Left lung (tissue), 14 donors: ENCODE measurements at places on chromosomes 3 and 15. TPM values are rescaled to one million over a fixed set of nuclear protein-coding genes. Genes with fewer than 3 reads are reported as not detected.

Gene CFAP92
- 2.1 TPM for total RNA-seq

Gene ACKR4
- 6.9 TPM for total RNA-seq

Gene DNAH12
- 4.9 TPM for total RNA-seq

Gene DPPA2
- total RNA-seq: not detected

Gene RASGRP1
- 19.2 TPM for total RNA-seq

Gene GOLGA6D
- total RNA-seq: not detected

Gene MYZAP
- total RNA-seq: 17.1 TPM

Gene RBSN
- 24.9 TPM for total RNA-seq

Gene KIF15
- 3.9 TPM for total RNA-seq

Gene LRRFIP2
- total RNA-seq: 60.3 TPM

Gene MUC20
- total RNA-seq: 7.7 TPM

Gene CCDC13
- 0.90 TPM for total RNA-seq

Gene STRIT1
- not detected for total RNA-seq

Gene LRRC15
- total RNA-seq: 0.42 TPM

Gene CGNL1
- total RNA-seq: 31.2 TPM

GRCh38 chr3:47318916-47319315 is 36.2 kb downstream of the KLHL18 start:
- H3K36me3 ChIP-seq: peaks cover 45% of the 10 kb centered on the region
- no peak overlapping the region for H3K27ac ChIP-seq
- no peaks in the 10 kb centered on the region for H3K4me1 ChIP-seq
- peak; percentile 13 for DNase-seq
- H3K27me3 ChIP-seq: no peaks in the 10 kb centered on the region

GRCh38 chr3:107068980-107069379 is 308.3 kb upstream of the CCDC54 start:
- no peaks in the 10 kb centered on the region for H3K36me3 ChIP-seq
- no peak for DNase-seq
- no peak overlapping the region for H3K27ac ChIP-seq
- H3K4me3 ChIP-seq: no peak overlapping the region
- H3K4me1 ChIP-seq: no peaks in the 10 kb centered on the region

DNA sequence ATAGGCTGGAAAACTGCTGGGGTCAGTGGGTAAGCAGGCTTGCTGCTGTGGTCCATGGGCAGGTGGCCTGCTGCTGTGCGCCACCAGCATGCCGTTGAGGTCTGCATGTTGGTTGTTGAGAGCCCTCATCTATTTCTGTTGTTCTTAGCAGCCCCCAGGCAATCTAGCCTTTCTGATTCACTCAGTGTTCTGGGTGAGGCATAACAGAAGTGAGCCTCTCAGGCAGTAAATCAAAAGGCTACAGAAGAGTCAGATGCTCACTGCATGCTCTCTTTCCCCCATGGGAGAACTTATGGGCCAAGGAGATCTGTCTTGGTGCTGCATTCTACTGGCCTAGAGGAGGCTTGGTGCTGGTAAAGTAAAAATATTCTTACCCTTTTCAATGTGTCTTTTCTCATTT is 67.8 kb upstream of the ATP10A start:
- no peaks in the 10 kb centered on the region for H3K36me3 ChIP-seq
- DNase-seq: no peak
- no peaks in the 10 kb centered on the region for H3K27me3 ChIP-seq

GRCh38 chr3:12170207-12170606 is 11.5 kb upstream of the TIMP4 start:
- H3K27ac ChIP-seq: no peak overlapping the region
- peaks cover 18% of the 10 kb centered on the region for H3K4me1 ChIP-seq
- H3K27me3 ChIP-seq: no peaks in the 10 kb centered on the region
- no peak for DNase-seq

- H3K4me1 ChIP-seq: no peaks in the 10 kb centered on the region
- H3K4me3 ChIP-seq: no peak overlapping the region
- no peaks in the 10 kb centered on the region for H3K36me3 ChIP-seq
- no peak overlapping the region for H3K27ac ChIP-seq
Observed at GRCh38 chr15:55873024-55873720, 120.2 kb downstream of the NEDD4 start.

GRCh38 chr3:127849368-127849767 is 27.1 kb upstream of the MGLL start:
- DNase-seq: no peak
- no peak overlapping the region for H3K4me3 ChIP-seq
- H3K27me3 ChIP-seq: no peaks in the 10 kb centered on the region
- no peak overlapping the region for H3K27ac ChIP-seq
- no peaks in the 10 kb centered on the region for H3K36me3 ChIP-seq

DNA sequence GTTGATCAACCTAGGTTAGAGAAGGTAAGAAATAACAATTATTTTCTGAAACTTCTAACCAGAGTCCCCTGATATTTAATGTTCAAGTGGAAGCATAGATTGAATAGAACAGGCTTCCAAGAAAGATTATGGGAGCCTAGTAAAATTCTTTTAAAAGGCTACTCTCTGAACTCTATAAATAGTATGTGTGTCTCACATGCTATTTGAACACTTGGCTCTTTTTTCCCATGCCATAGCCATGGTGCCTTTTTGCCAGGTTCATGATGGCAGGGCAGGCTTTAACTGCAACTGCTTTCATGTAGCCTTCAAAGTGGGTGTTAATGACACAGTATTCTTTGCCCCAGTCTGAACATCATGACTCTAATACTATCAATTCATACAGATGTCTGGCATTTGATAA is 22.9 kb upstream of the STRIT1 start:
- H3K36me3 ChIP-seq: no peaks in the 10 kb centered on the region
- no peak overlapping the region for H3K4me3 ChIP-seq
- no peaks in the 10 kb centered on the region for H3K27me3 ChIP-seq
- no peaks in the 10 kb centered on the region for H3K4me1 ChIP-seq

DNA sequence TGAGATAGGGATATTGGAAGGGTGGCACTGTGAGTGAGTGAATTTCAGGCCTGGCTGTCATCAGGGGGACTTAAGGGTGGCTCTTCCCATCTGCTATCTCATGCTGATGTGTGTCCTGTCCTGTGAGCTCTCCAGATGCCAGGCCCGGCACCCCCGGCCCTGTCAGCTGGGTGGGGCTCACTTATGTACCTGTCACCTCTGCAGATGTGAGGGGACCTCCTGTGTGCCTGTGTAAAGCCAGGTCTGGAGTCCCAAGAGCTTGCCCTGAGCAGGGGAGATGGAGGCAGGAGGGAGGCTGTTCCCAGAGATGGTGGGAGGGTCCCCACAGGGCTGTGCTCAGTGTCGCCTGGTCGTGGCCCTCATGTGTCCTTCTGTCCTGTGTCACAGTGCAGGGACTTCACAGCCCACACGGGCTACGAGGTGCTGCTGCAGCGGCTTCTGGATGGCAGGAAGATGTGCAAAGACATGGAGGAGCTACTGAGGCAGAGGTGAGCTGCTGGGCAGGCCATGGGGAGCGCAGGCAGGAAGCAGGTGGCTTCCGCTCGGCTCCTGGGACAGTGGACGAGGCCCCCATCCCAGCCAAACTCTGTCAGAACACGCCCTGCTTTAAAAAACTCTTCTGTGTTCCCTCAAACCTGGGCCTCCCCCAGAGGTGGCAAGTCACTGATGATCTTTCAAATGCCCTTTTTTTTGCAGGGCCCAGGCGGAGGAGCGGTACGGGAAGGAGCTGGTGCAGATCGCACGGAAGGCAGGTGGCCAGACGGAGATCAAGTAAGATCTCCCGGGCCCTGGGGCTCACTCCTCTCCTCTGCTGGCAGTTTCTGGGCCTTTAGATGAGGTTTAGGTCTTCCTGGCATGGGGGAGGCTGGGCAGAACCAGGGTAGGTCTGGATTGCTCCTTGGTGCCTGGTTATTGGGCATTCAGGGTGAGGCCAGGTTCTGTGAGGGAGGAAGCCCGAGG is 23.1 kb downstream of the PSTPIP1 start:
- H3K27ac ChIP-seq: no peak overlapping the region
- peak; percentile 52 for DNase-seq
- no peak overlapping the region for H3K4me3 ChIP-seq
- H3K36me3 ChIP-seq: no peaks in the 10 kb centered on the region
- no peaks in the 10 kb centered on the region for H3K27me3 ChIP-seq
- peaks cover 90% of the 10 kb centered on the region for H3K4me1 ChIP-seq

- H3K27me3 ChIP-seq: no peaks in the 10 kb centered on the region
- H3K27ac ChIP-seq: no peak overlapping the region
- no peak overlapping the region for H3K4me3 ChIP-seq
- H3K36me3 ChIP-seq: no peaks in the 10 kb centered on the region
Observed at GRCh38 chr15:100762913-100763834, 116.5 kb upstream of the ALDH1A3 start.

- peaks cover 31% of the 10 kb centered on the region for H3K4me1 ChIP-seq
- no peak for DNase-seq
- no peak overlapping the region for H3K4me3 ChIP-seq
- H3K36me3 ChIP-seq: no peaks in the 10 kb centered on the region
Observed at GRCh38 chr3:52872245-52872644, 25.1 kb downstream of the STIMATE start.

GRCh38 chr15:48085591-48085930 is 35.2 kb upstream of the SLC24A5 start:
- no peak overlapping the region for H3K4me3 ChIP-seq
- H3K4me1 ChIP-seq: no peaks in the 10 kb centered on the region
- H3K27ac ChIP-seq: no peak overlapping the region
- DNase-seq: no peak

DNA sequence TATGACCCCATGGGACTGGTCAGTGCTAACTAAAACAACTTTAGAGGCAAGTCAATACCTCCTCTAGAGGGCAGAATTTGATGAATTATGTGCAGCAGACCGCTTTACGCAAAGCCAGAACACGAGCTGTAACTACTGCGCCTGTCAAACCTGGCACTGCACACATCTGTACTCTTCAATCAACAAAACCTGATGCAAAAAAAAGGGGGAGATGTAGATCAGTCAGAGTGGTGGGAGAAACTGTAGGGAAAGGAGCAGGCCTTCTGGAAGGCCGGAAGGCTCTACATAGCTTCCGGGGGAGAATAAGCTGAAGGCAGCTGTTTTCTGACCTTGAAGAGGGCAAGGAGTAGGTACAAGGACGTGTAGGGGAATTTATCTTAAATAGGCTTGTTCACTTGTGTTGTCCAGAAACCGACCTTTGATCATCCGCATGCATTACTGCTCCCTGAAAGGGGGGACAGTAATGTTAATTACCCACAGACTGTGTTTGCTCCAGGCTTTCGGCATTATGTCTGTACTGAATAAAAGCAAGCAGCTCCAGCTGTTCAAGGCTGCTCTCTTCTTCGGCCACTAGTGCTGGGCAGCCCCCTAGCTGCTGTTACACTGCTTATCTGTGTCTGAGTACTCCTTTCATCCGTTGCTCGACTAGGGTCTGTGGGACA is 41.0 kb downstream of the GPR160 start:
- DNase-seq: no peak
- no peaks in the 10 kb centered on the region for H3K36me3 ChIP-seq
- H3K4me1 ChIP-seq: no peaks in the 10 kb centered on the region

- H3K36me3 ChIP-seq: no peaks in the 10 kb centered on the region
- no peak for DNase-seq
- H3K27ac ChIP-seq: no peak overlapping the region
- no peaks in the 10 kb centered on the region for H3K27me3 ChIP-seq
- H3K4me3 ChIP-seq: no peak overlapping the region
Observed at GRCh38 chr3:146781606-146782005, 176.5 kb upstream of the PLSCR5 start.

DNA sequence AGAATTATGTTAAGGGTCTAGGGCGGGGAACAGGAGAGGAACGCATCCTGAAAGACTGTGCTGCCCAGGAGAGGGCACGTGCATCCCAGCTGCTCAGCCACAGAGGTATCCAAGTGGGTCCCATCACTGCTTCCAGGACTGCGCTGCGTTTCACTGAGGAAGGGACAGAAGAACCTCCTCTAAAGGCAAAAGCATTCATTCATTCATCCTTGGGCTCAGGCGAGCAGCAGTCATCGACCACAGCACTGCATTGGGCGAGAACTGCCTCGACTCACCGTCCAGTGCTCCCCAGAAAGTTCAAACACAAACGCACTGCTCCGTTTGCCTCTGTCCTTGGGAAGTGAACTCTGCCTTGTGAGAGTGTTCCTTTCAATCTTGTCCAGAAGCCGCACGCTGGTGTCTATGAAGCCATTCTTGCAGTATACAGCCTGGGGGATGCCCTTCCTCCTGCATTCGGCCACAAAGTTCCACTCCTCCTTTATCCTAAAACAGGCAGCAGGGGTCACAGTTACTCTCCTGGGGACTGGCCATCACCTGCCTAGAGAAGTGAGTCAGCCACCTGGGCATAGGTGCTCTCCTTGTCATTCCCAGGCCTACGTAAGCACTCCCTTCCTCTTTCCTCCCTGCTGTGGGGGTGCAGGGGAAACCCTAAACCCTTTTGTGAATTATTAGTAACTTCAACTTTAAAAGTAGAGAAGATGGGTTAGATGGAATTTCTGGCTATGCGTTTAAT is 21.2 kb downstream of the LRRC2 start:
- no peak for DNase-seq
- no peak overlapping the region for H3K27ac ChIP-seq
- H3K4me3 ChIP-seq: no peak overlapping the region
- no peaks in the 10 kb centered on the region for H3K36me3 ChIP-seq
- no peaks in the 10 kb centered on the region for H3K4me1 ChIP-seq

GRCh38 chr3:103873021-103873420 is 1438.2 kb downstream of the ZPLD1 start:
- no peaks in the 10 kb centered on the region for H3K4me1 ChIP-seq
- no peak for DNase-seq
- no peaks in the 10 kb centered on the region for H3K36me3 ChIP-seq
- H3K27ac ChIP-seq: no peak overlapping the region

GRCh38 chr3:25557694-25558093 is 107.0 kb downstream of the TOP2B start:
- no peak overlapping the region for H3K4me3 ChIP-seq
- no peaks in the 10 kb centered on the region for H3K27me3 ChIP-seq
- peaks cover 13% of the 10 kb centered on the region for H3K4me1 ChIP-seq
- no peak for DNase-seq

GRCh38 chr3:79012946-79013362 is 754.8 kb downstream of the ROBO1 start:
- H3K27me3 ChIP-seq: no peaks in the 10 kb centered on the region
- no peaks in the 10 kb centered on the region for H3K36me3 ChIP-seq
- no peaks in the 10 kb centered on the region for H3K4me1 ChIP-seq
- no peak overlapping the region for H3K27ac ChIP-seq
- H3K4me3 ChIP-seq: no peak overlapping the region

- H3K27ac ChIP-seq: no peak overlapping the region
- H3K4me1 ChIP-seq: no peaks in the 10 kb centered on the region
- peaks cover 12% of the 10 kb centered on the region for H3K36me3 ChIP-seq
- no peak overlapping the region for H3K4me3 ChIP-seq
- H3K27me3 ChIP-seq: no peaks in the 10 kb centered on the region
Observed at GRCh38 chr3:133955892-133956291, 60.2 kb upstream of the RAB6B start.

GRCh38 chr3:59839283-59839682 is 789.5 kb upstream of the CFAP20DC start:
- no peak for DNase-seq
- H3K27ac ChIP-seq: no peak overlapping the region
- H3K4me3 ChIP-seq: no peak overlapping the region
- no peaks in the 10 kb centered on the region for H3K4me1 ChIP-seq
- H3K36me3 ChIP-seq: no peaks in the 10 kb centered on the region

- no peak for DNase-seq
- H3K4me1 ChIP-seq: peaks cover 77% of the 10 kb centered on the region
- H3K27ac ChIP-seq: no peak overlapping the region
- H3K36me3 ChIP-seq: no peaks in the 10 kb centered on the region
- H3K4me3 ChIP-seq: no peak overlapping the region
- no peaks in the 10 kb centered on the region for H3K27me3 ChIP-seq
Observed at GRCh38 chr15:85007741-85008397, 26.2 kb downstream of the PDE8A start.

GRCh38 chr15:43872416-43873020 is 45.7 kb downstream of the WDR76 start:
- DNase-seq: peak; percentile 38
- H3K4me1 ChIP-seq: no peaks in the 10 kb centered on the region
- no peak overlapping the region for H3K4me3 ChIP-seq
- no peaks in the 10 kb centered on the region for H3K36me3 ChIP-seq
- no peaks in the 10 kb centered on the region for H3K27me3 ChIP-seq
